ENCODE measurements at places on chromosomes 1 and 21.

DNA sequence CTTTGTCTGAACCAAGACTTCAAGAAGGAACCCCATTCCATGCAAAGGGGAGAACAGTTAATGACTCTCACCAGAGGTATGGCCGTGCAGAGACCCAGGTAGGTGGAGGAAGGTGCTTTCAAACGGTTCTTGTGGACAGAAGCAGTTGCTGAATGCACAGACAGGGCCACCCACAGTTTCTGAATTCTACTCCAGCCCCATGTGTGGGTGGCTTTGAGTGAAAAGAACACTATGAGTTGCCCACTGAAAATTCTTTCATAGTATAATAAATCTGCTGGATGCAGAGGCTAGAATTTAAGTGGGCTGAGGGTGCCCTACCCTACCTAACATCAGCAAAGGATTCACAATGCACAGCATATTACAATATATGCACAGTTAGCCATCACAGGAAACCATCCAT, 7.2 kb upstream of the CCDC185 start:
- no peak for DNase-seq

DNA sequence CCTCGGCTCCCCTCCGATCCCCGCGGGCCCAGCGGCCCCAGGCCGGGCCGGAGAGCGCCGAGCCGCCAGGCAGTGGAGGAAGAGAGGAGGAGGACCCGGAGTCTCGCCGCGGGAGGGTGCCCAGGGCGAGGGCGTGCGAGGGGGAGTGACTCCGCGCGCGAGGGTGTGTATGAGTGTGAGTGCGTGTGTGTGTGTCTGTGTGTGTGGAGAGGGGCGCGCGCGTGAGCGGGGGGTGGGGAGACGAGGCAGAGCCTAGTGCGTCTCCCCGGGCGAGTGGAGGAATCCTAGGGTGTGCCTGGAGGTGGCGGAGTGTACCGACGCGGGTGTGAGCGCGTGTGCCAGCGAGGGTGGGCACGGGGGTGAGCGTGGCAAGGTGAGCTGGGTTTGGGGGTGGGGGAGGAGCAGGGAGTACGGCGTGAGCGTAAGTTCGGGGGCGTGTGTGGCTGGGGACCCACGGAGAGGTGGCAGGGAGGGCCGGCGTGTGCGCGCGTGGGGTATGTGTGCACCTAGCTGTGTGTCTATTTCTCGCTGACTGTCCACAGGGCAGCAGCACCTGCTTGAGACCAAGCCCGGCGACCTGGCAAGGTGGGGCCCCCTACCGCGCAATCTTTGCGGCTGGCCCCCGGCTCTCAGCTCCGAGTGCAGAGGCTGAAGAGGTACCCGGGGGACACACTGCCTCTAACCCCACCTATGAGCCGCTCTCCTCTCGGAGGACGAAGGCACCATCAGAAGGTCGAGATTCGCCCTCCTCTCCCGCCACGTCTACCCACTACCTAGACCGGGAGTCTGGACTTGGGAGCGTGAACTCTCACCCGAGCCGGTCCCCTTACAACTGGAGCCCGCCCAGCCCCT, 784 bp upstream of the KCND3 start:
- no peak for DNase-seq

GRCh38 chr1:29810121-29811120, 574.1 kb downstream of the PTPRU start:
- DNase-seq = no peak

- no peak for DNase-seq
Observed at GRCh38 chr1:230498704-230499103, 72.6 kb upstream of the PGBD5 start.

DNA sequence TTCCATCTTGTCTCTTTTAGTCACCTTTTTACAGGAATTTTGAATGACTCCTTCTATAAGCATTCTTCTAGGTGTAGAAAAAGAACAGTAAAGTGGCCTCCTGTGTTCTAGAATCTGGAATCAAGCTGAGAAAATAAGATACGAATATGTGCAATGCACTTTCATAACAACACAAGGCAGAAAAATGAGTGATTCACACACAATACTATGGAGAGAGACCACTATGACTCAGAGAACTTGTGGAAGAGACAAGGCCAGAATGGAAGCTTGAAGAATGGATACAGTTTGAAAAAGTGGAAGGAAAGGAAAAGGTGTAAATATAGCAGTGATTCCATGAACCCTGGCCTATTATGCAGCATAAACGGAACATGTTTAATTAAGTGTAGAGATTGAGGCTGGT, 57.1 kb upstream of the SAMSN1 start:
- no peak for DNase-seq

DNA sequence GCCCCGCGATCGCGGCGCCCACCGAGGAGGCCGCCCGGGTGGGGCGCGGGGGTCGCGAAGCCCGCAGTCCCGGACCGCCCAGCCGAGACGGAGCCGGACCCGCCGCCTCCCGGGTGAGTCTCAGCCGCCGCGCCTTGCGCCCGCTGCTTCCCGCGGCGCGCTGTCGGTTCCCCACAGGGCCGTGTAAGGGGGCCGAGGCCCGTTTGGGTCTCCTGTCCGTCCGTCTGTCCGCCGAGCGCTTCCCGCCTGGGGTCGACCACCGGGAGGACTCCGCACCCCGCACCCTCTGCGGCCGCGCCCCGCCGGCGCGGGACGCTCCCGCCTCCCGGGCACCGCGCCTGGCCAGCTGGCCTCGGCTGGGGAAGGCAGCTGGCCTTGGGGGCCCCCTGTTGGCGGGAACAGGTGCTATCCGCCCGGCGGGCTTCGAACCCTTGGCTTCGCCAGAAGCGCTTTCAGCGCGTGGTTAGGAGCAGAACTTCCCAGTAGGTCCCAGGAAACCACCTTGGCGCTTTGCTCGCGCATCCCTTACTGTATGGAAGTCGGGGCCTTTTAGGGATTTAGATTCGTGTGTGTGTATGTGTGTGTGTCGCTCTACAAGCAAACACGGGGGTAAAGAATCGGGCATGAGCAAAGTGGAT, 414 bp downstream of the TMEM51 start:
- DNase-seq = peak; percentile 23

- DNase-seq = no peak
Observed at GRCh38 chr1:46747683-46748288, 28.9 kb upstream of the EFCAB14 start.

GRCh38 chr1:188027613-188028012, 1198.9 kb downstream of the PLA2G4A start:
- no peak for DNase-seq

DNA sequence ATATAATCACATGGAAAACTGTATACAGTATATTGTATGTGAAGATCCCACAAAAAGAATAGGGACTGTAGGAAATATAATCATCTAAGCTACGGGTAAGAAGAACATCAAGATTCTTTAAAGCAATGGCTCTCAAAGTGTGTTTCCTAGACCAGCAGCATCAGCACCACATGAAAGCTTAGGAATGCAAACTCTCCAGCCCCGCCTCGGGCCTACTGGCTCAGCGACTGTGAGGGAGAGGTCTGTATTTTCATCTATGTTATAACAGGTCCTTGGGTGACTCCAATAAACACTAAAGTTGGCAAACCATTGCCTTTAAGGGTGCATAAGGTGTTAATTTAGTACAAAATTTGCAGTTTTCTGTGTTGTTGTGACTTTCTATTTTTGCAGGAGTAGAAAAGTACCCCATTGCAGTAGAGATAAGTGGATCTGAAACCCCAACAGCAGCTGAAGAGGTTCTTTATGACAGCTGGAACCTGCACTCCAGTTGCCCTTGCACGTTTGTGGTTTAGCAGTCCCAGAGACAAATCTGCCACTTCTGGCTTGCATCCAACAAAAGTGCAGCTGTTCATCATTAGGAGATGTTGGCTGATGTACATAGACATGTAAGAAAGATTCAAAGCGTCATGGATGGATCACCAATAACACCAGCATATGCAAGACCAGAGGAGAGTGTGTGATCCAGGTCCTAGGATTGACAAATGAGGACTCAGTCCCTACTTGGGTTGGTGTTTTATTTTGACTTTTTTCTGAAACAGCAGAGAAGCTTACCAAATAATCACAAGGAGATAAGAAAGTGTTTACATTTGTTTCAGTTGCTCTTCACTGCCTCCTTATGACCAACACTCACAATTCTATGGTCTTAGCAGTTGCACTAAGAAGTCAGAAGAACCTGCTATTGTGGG, 15.9 kb upstream of the IFNAR1 start:
- DNase-seq = no peak

DNA sequence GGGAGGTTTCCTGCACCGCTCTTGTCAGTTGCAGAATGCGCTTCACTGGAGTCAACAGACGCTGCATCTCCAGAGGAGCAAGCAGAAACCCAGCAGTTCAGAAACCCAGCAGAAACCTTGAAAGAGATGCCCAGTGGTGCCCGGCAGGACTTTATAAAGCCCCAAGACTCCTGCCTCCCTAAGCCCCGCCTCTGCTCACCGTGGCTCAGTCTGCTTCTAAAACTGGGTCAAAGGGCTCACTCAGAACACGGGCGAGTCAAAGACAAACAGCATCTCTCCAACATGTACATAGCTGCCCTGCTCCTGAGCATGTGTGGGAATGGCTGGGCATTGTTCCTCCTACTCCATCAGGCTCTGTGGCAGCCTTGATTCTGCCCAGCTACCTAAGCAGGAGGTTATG, at the start of gene HMGCS2:
TSS of gene HMGCS2 (minus strand) at position 128 of the 400 bp plus-strand sequence. CDS start at position 67, 61 bp downstream.
- DNase-seq = no peak

DNA sequence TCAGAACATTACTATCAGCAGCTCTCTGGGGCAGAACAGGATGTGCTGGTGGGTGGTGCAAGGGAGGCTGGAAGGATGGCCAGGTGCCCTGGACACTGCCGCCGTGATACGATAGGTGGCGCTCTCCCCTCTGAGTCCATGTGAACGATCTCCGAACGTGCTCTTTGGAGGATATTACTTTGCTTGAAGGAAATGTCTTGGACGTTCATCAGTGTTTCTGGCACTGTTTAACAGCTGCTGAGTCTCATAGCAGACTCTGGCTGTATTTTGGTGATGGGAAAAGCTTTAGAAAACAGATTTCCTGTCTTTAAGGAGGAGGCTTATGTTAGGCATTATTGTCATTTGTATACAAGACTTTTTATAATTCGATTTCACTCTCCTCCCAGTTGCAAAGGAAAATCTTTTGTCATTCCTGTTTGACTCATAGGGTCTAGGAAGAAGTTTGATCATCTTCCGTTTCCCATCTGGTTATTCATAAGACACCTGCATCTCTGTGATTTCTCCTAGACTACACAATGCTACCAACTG, 386.2 kb upstream of the ADGRL2 start:
- DNase-seq = no peak

- DNase-seq = no peak
Observed at GRCh38 chr1:248393050-248393449, 9.8 kb upstream of the OR2T1 start.

- DNase-seq = no peak
Observed at GRCh38 chr1:239084459-239085080, 301.8 kb upstream of the CHRM3 start.

Measured in activated CD8-positive, alpha-beta memory T cell treated with anti-CD3 and anti-CD28 coated beads, Interleukin-2, amount 50 U/mL, for 4 hours (primary cell).